ENCODE measurements at places on chromosomes 5 and 9. TPM values are rescaled to one million over a fixed set of nuclear protein-coding genes. Genes with fewer than 3 reads are reported as not detected.
A peak's percentile ranks its signal among the peaks of the same experiment; 100 is the strongest.

DNA sequence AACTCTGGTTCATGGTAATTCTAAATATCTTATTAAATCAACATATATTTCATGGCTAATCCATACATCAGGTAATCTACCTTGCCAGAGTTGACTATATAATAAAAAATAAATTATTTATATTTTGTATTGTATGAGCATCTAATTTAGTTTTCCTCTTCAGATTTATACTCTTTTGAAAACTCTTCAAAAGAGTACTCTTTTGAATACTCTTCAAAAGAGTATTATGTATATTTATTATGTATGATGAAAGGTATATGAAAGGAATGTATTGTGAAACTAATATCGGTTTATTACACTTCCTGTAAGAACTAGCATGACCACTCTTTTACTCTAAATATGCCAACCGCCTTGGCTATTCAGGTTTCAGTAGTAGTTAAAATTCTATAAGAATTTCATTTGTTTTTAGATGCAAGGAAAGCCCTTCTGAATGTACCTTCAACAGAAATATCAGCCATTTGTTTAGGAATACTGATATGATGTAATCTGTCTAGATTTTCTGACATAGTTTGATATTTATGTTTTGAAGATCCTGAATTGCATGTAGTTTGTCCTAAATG lies 178.7 kb downstream of the WDR70 start:
- no peaks in the 10 kb centered on the region for H3K27me3 ChIP-seq
- no peak for DNase-seq
- H3K36me3 ChIP-seq = no peaks in the 10 kb centered on the region

DNA sequence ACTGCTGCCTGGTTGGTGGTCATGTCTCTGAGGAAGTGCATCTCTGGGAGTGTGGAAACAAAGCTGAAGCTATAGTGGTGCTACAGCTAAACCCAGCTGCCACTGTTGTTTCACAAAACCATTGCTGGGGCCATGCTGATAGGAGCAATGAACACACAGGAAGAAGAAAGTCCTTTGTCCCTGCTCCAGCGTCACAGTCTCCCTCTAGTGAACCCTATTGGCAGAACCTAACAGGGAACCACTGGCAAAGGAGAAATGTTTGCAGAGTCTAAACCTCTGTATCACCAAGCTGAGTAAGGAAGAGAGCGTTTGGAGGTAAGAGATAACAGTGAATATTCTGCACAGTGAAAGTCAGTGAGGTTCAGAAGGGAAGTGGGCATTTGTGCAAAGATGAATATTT lies 244.0 kb downstream of the YTHDC2 start:
- H3K36me3 ChIP-seq = no peaks in the 10 kb centered on the region
- H3K4me1 ChIP-seq = no peaks in the 10 kb centered on the region
- H3K27ac ChIP-seq = no peak overlapping the region

DNA sequence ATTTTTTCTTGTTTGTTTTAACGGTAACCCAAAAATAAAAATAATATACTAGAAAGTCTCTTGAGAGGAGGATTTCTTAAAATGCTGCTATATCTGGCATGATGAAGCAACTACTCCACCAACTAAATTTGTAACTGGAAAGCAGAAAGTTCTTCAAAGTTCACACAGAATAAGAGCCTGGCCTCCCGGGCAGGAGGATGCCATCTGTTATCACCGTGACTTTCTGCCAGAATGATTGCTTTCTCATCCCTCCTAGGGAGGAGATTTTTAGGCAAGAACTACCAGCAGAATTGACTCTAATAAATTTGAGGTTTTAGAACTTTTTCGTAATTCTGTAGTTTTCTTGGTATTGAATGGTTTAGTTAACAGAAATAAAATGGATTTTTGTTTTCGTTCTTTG lies 464.6 kb upstream of the ACTBL2 start:
- H3K4me1 ChIP-seq = no peaks in the 10 kb centered on the region
- no peaks in the 10 kb centered on the region for H3K27me3 ChIP-seq
- H3K36me3 ChIP-seq = no peaks in the 10 kb centered on the region
- no peak overlapping the region for H3K4me3 ChIP-seq

GRCh38 chr5:31768784-31769183 lies 129.9 kb downstream of the PDZD2 start:
- H3K4me3 ChIP-seq = no peak overlapping the region
- peaks cover 43% of the 10 kb centered on the region for H3K27me3 ChIP-seq
- H3K4me1 ChIP-seq = no peaks in the 10 kb centered on the region
- H3K27ac ChIP-seq = no peak overlapping the region

DNA sequence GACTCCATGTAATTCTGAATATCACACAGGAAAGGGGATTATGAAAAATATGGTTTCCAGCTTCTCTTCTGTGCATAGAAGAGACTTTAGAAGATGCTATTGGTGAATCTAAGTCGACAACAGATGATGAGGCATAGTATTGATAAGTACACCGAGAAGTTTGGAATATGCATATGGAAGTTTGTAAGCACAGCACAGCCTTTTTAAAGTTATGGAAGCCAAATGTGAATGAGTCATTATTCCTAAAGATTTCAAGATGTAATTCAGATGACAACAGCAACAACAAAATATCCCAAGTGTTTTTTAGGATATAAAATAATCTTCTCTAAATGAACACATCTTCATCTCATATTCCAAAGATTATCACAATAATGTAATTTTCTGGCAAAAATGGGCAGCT lies 1723.3 kb downstream of the EFNA5 start:
- H3K4me1 ChIP-seq = no peaks in the 10 kb centered on the region
- no peak overlapping the region for H3K4me3 ChIP-seq
- H3K27ac ChIP-seq = no peak overlapping the region
- H3K36me3 ChIP-seq = no peaks in the 10 kb centered on the region

GRCh38 chr9:131738293-131739132 lies 1.4 kb downstream of the RAPGEF1 start:
- H3K4me1 ChIP-seq = peaks cover 21% of the 10 kb centered on the region
- H3K27ac ChIP-seq = peak overlapping the region; percentile 37
- no peaks in the 10 kb centered on the region for H3K36me3 ChIP-seq
- H3K4me3 ChIP-seq = peak overlapping the region; percentile 79
- DNase-seq = peak; percentile 33

- H3K4me3 ChIP-seq = no peak overlapping the region
- H3K27ac ChIP-seq = no peak overlapping the region
- H3K4me1 ChIP-seq = no peaks in the 10 kb centered on the region
- peak; percentile 6 for DNase-seq
- no peaks in the 10 kb centered on the region for H3K27me3 ChIP-seq
- no peaks in the 10 kb centered on the region for H3K36me3 ChIP-seq
Measured at GRCh38 chr5:99543841-99544240, 615.0 kb upstream of the CHD1 start.

- H3K4me3 ChIP-seq = no peak overlapping the region
- peak; percentile 18 for DNase-seq
- H3K4me1 ChIP-seq = no peaks in the 10 kb centered on the region
Measured at GRCh38 chr9:96169484-96169883, 132.5 kb downstream of the HSD17B3 start.

GRCh38 chr5:93378073-93378472 lies 202.9 kb downstream of the NR2F1-AS1 start:
- no peak overlapping the region for H3K4me3 ChIP-seq
- H3K4me1 ChIP-seq = no peaks in the 10 kb centered on the region
- DNase-seq = peak; percentile 52
- no peak overlapping the region for H3K27ac ChIP-seq
- no peaks in the 10 kb centered on the region for H3K27me3 ChIP-seq

GRCh38 chr5:141947316-141947715 lies 10.7 kb downstream of the PCDH12 start:
- H3K4me1 ChIP-seq = peaks cover 2% of the 10 kb centered on the region
- no peak overlapping the region for H3K4me3 ChIP-seq
- no peaks in the 10 kb centered on the region for H3K27me3 ChIP-seq
- no peaks in the 10 kb centered on the region for H3K36me3 ChIP-seq

DNA sequence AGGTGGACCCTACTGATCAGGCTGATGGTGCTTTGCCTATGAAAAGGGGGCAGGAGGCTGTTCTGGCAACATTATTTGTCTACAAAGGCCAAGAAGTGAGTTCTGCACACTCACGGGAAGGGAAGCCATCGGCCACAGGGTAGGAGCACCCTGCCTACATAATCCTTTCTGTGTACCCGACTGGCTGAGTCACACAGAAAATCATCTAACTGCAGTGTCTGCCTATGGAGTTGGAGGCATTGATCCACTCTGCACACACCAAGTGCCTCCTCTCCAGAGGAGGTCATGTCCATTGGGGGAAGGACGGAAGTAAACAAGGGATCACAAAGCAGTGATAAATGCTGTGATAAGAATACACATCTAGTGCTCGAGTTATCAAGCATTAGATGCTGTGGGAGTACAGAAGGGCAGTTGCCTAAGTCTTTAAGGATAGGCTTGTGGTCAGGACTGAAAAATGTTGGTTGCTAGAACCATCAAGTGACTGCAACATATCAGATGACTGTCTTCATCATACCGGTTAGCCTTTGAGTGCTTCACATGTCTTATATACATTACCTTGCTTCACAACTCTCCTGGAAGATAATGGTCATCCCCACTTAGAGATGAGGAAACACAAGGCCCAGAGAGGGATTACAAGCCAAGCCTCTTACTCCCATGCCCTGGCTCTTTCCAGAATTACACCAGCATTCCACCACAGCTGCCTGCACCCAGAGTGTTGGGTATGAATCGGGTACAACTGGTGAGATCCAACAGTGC lies 1.3 kb upstream of the SLC2A8 start:
- no peak overlapping the region for H3K4me3 ChIP-seq
- H3K27me3 ChIP-seq = peaks cover 30% of the 10 kb centered on the region
- no peaks in the 10 kb centered on the region for H3K4me1 ChIP-seq
- no peaks in the 10 kb centered on the region for H3K36me3 ChIP-seq

GRCh38 chr5:144189800-144190429 lies 19.2 kb downstream of the KCTD16 start:
- H3K27me3 ChIP-seq = no peaks in the 10 kb centered on the region
- peak; percentile 84 for DNase-seq
- peak overlapping the region; percentile 77 for H3K27ac ChIP-seq
- no peaks in the 10 kb centered on the region for H3K36me3 ChIP-seq
- H3K4me3 ChIP-seq = peak overlapping the region; percentile 30

- H3K27me3 ChIP-seq = no peaks in the 10 kb centered on the region
- no peak overlapping the region for H3K4me3 ChIP-seq
- no peaks in the 10 kb centered on the region for H3K36me3 ChIP-seq
- no peak for DNase-seq
- H3K4me1 ChIP-seq = no peaks in the 10 kb centered on the region
Measured at GRCh38 chr5:179220716-179221115, 124.5 kb downstream of the ADAMTS2 start.

- peaks cover 23% of the 10 kb centered on the region for H3K36me3 ChIP-seq
- no peak for DNase-seq
- no peak overlapping the region for H3K4me3 ChIP-seq
- no peak overlapping the region for H3K27ac ChIP-seq
- no peaks in the 10 kb centered on the region for H3K27me3 ChIP-seq
Measured at GRCh38 chr5:83563631-83564030, 92.1 kb downstream of the VCAN start.

DNA sequence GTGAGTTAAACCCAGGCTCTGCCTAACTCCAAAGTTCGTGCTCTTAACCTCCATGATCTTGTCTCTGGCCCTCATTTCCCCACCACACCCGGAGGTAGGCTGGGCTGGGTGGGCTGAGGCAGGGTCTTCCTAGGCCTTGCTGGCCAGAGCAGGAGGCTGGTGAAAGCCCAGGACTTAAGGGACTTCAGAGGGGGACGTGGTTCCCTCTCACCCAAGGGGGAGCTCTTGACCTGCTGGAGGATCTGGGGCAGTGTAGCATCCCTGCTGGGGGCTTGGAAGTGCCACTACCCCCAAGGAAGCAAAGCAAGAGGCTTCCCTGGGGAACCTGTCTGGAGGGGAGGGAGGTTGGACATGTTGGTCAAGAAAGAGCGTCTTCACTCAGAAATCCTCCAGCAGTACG lies 14.7 kb downstream of the PITX1 start:
- no peaks in the 10 kb centered on the region for H3K36me3 ChIP-seq
- no peak for DNase-seq
- peaks cover 22% of the 10 kb centered on the region for H3K27me3 ChIP-seq
- H3K27ac ChIP-seq = no peak overlapping the region
- no peaks in the 10 kb centered on the region for H3K4me1 ChIP-seq

- H3K4me1 ChIP-seq = peaks cover 9% of the 10 kb centered on the region
- no peaks in the 10 kb centered on the region for H3K36me3 ChIP-seq
- H3K4me3 ChIP-seq = no peak overlapping the region
- no peak for DNase-seq
- no peak overlapping the region for H3K27ac ChIP-seq
- H3K27me3 ChIP-seq = no peaks in the 10 kb centered on the region
Measured at GRCh38 chr9:106874652-106875051, 11.7 kb downstream of the ZNF462 start.

- H3K4me1 ChIP-seq = peaks cover 8% of the 10 kb centered on the region
- no peak overlapping the region for H3K27ac ChIP-seq
- H3K36me3 ChIP-seq = no peaks in the 10 kb centered on the region
- no peaks in the 10 kb centered on the region for H3K27me3 ChIP-seq
- no peak overlapping the region for H3K4me3 ChIP-seq
Measured at GRCh38 chr5:96478983-96479382, 45.9 kb upstream of the PCSK1 start.

The ATP6V0E1 gene
- polyA plus RNA-seq = 675 TPM

The SPATA31D4 gene
- polyA plus RNA-seq = not detected

The FAM169A gene
- 0.08 TPM for polyA plus RNA-seq

The SERF1A gene
- polyA plus RNA-seq = 6.8 TPM

The LRRC70 gene
- polyA plus RNA-seq = 0.10 TPM

The KLHL3 gene
- polyA plus RNA-seq = 1.7 TPM
